Stimulated activated CD4-positive, alpha-beta T cell treated with anti-CD3 and anti-CD28 coated beads, TNF-alpha, amount 100 ng/mL, for 4 hours (primary cell): ENCODE measurements at places on chromosomes 7 and 10.

DNA sequence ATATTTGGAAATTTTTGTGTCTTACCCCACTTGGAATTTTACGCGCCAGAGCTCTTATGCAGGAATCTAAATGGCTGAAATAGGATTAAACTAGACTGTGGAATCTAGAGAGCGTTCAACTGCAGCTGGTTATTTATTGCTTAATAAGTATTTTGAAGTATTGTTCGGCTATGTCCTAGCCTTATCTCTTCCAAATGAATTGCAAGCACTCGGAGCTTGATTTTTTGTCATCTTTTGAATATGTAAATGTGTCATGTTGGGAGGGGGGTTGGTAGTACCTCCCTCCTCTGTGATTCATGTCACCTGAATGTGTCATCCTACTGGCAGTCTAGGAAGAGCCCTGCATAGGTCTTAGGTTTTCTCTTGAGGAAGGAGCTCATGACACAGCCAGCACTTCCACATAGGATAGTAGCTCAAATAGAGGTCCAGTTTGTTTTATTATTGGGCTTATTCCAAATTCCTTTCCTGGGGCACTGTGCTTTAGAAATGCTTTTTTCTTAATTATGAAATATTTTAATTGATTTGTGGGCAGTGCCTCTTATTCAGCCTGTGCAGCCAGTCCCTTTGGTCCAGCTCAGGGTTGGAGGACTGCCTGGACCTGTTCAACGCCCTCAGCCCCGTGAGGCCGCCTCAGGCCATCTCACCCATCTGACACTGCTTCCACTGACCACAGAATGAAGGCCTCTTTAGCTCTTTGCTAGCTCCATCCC lies 22.5 kb upstream of the TRIL start:
- no peak for DNase-seq

DNA sequence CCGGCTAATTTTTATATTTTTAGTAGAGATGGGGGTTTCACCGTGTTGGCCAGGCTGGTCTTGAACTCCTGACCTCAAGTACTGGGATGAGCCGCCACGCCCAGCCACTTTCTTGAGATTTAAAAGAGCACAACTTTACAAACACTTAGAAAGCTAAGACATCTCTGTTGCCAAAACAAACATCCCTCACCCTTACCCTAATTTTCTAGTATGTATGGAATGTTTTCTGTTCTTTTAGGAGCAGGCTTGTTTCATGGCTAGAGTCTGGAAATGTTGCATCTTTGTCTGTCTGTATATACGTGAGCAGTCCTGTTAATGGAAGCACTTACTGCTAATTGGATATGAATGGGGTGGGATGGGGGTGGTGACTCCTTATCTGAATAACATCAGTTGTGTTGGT lies 2.9 kb downstream of the OLAH start:
- DNase-seq, result no peak

- no peak for DNase-seq
Measured at GRCh38 chr7:2253525-2254244, 11.7 kb downstream of the NUDT1 start.

DNA sequence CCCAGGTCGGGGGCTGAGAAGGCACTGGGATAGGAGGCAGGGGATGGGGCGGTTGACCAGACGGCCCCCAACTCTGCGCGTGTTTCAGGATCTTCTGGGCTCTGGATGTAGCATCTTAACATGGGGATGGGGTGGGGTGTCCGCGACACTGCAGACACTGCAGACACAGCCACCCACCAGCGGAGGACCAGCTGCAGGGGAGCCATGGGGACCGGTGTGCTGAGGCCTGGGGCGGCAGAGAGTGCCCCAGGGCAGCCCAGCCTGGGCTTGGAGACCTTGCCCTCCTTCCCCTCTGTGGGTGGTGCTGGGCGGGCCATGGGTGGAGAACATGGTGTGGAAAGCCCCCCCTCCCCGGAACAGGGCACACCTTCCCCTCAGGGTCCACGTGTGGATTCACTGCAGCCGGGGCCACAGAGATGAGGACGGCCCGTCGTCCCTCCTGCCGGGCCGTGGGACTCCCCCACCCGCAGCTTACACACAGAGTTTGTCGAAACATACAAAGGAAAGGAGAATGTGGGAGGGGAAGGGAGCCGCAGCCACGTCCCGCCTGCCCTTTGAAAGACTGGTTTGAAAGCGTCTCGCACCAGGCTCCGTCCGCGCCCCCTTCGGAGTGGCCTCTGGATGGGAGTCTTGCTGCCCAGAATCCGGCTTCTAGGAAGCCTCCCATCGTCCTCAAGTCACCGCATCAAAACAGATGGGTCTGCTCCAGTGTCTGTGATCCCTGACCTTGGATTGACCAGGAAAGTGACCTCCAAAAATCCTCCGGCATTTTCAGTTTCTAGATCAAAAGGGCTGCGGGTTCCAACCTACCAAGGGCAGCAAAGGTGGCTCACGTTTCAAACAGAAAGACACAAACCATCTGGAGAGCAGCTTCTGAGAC lies 91.5 kb upstream of the TCERG1L start:
- DNase-seq, result no peak

DNA sequence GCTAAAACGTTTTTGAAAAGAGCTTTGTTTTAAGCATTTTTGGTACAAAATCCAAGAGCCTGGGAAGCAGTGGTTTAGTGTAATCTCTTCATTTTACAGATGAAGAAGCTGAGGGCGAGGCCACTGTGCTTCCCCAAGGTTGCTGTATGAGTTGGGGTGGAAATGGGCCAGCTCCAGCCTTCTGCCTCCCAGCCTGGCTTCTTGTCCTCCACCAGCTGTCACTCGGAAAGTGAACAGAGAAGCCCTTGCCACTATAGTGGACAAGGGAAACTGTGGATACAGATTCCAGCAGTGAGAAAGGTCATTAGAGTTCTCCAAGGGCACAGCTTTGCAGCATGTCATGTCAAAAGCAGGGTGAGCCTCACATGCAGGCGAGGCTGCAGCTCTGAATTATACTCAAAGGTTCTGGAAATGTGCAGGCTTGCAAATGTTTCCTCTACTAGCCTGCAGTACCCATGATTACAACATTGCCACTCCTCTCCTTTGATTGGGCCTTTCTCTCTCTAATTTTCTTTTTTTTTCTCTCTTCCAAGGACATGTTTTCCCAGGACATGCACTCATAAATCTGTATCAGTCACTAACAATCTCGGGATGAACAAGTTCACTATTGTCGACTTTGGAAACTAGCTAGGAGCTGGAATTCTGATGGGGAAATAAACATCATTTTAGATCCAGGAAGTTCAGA lies 33.0 kb downstream of the BAMBI start:
- DNase-seq, result no peak
